ENCODE measurements at places on chromosomes 7 and 10. TPM values are rescaled to one million over a fixed set of nuclear protein-coding genes. Genes with fewer than 3 reads are reported as not detected.

DNA sequence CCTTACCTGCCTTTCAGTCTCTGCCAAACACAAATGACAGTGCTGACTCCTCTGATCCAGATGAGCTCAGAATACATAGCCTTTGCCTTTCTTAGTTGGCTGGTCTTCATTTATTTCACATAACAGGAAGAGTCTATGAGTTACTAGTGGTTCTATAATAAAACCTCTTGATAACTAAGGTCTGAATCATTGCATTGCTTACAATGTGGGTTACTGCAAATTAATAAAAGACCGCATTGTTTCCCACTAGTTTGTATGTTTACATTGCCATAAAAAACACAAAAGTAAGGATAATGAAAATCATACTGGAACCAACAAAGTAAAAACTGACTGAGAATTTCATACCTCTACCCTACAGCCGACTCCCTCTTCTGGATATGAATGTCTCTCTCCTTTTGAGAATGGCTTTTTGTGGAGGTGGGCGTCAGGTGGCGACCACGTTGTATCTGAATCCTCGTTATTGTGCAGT, 62.0 kb upstream of the AKR1E2 start:
- no peak for DNase-seq
- no peaks in the 10 kb centered on the region for H3K4me1 ChIP-seq
- no peaks in the 10 kb centered on the region for H3K27me3 ChIP-seq
- H3K4me3 ChIP-seq, result no peak overlapping the region

DNA sequence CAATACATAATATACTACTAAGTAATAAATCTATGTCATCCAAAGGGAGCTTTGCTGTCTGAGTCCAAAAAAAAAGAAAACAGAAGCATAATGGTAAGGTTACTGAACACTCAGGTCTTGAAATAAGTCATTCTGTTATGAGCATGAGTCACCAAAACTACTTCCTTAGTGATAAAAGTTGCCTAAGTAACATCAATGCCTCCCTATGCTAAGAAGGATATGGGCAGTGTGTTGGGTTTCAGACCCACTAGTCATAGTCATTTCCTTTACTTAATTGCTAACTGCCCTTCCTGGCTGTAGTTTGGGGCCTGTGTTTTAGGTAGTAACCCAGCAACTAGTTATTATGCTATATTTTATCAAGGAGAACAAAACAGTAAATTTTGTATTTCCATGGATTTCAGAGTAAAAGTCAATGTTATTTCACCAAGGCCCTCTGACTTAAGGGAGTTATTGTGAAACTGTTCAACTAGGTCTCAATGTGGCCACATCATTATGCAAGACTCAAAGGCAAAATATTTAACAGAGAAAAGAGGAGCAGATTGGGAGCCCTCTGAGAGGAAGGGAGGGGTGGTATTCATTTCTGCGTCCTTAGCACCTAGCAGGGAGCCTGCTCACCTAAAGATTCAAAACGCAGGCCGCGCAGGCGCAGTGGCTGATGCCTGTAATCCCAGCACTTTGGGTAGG, 11.7 kb upstream of the VIM start:
- H3K27ac ChIP-seq, result no peak overlapping the region
- DNase-seq, result no peak
- H3K4me3 ChIP-seq, result no peak overlapping the region
- H3K27me3 ChIP-seq, result no peaks in the 10 kb centered on the region

DNA sequence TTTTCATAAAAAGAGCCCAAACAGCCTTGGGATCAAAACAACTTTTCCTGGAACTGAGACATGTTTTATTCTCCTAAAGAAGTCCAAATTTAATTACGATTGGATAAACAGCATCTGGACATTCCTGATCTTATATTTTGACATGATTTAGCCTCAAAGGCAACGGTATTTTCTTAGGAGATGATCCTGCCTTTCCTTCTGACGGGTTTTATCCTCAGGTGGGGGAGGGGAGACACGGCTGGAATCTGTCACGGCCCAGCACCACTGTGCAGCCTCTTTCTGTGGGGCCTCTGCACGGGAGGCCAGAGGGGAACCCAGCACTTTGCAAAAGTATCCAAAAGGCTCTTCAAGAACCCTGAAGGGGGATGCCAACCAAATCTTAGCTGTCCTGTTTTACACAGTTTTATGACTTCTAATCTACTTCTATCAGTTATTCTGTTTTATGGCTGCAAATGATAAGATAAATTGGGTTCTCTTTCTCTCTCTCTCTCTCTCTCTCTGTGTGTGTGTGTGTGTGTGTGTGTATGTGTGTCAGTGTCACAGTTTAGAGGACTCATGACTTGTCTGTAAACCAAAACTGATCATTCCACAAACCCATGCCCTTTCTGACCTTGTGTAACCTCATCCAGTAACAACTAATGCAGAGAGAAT, 321.1 kb upstream of the NPVF start:
- no peaks in the 10 kb centered on the region for H3K27me3 ChIP-seq
- no peak overlapping the region for H3K27ac ChIP-seq
- H3K4me1 ChIP-seq, result no peaks in the 10 kb centered on the region
- no peak overlapping the region for H3K4me3 ChIP-seq
- DNase-seq, result no peak

Gene C7orf33
- total RNA-seq, result not detected

DNA sequence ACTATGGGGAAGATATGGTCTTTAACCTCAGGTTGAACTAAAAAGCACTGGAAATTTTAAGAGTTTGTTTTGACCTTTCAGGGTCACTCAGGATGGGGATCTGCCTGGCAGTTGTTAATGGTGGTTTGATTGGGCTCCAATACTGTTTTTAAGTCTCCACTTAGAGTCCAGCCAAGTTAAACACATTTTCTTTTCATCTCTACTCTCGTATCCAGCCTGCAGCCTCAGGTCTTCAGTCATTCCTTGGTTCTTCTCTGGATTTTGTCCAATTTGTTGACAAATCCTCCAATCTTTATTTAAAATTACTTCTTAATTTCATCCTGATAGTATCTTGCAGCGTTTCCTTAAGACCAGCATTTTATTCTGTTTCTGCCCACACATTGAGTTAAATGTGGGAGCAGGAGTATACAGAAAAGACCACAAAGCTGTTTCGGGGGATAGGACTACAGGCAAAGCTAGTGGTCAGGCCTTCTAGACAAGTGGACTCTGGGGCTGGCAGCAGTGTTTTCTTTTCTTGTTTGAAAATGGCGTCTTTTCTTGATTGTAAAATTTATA, 133.2 kb upstream of the INHBA start:
- H3K36me3 ChIP-seq, result no peaks in the 10 kb centered on the region
- H3K27ac ChIP-seq, result no peak overlapping the region
